Iris pigment epithelial cell (primary cell): ENCODE measurements at places on chromosomes 3 and 15.

DNA sequence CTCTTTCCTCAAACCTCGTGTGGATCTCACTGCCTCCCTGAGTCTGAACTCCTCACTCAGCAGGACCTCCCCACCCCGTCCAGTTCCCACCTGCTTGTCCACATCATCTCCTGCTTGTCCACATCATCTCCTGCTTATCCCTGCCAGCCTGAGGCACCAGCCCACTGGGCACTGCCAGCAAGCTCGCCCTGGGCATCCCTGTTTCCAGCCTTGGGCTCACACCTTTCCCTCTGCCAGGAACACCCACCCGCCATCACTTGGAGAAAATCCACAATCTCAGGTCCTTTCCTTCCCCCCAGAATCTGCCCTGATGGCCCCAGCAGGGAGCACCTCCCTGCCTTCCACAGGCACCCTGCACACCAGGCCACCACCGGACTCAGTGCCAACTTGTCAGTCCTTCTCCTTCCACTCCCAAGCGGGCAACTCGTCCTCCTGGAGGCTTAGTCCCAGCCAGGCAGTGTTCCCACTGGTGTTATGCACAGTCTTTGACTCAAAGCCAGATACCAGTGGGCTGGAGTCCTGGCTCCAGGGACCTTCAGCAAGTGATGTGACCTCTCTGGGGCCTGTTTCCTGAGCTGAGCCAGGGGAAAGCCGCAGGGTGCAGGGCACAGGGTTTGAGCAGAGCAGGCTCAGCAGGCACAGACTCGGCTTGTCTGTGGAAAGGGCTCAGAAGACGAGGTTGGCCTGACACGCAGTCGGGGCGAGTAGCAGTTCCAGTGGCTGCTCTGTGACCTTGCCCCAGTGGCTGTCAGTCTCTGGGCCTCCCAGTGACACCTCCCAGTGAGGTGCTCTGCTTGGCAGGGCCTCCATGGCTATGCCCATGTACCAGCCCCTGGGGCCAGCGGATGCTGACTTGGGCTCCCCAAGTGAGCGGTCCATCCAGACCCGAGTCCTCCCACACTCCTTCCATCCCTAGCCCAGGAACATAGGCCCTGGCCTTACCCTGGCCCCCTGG, 9.5 kb upstream of the MESP2 start:
- DNase-seq = no peak

GRCh38 chr3:118890206-118890605, 144.4 kb downstream of the IGSF11 start:
- no peak for DNase-seq

DNA sequence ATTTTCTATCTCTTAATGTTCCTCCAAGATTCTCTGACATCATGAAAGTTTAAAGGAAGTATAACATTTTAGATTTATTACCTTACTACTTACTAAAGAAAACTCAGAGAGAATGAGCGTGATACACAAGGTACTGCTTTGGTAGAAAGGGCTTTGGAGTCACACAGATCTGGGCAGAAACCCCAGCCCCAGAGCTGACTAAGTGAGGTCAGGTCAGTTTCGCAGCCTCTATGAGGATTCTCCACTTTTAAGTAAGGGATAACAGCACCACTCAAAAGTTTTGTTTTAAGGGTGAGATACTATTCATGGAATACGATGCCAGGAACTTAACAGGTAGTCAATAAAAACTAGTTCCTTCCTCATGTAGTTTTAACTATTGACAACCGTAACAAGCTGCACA, 76.1 kb downstream of the CLDN11 start:
- peak; percentile 46 for DNase-seq

GRCh38 chr3:195468391-195468776, 25.6 kb upstream of the ACAP2 start:
- no peak for DNase-seq

- DNase-seq = no peak
Measured at GRCh38 chr3:57598765-57599360, 1.7 kb upstream of the ARF4 start.
